ENCODE measurements at places on chromosomes 4 and X.
A peak's percentile ranks its signal among the peaks of the same experiment; 100 is the strongest.

DNA sequence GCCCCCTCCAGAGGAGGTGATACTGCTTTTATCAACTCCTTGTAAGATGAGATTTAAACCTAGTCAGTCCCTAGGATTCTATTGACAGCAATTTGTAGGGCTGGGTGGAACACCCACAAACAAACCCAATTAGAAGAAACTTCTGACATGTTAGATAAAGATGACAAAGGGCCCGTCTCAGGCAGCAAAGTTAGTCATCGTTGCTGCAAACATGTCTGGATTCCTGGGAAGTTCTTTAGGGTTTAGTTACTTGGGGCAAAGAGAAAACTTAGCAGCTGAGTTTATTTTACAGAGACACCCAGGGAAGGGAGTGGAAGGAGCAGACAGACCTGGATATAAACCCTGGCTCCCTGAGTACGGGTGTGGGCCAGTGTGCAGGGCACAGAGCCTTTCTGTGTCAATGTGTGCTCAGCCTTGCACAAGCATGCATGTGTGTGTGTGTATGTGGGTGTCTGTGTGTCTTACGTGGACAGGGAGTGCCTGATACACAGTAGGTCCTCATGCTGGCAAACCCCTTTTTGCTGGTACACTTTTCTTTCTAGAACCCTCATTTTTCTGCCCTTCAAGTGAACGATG lies 130.0 kb upstream of the STX18 start:
- DNase-seq, result no peak

- DNase-seq, result no peak
Measured at GRCh38 chr4:23369331-23369730, 520.5 kb downstream of the PPARGC1A start.

GRCh38 chrX:134692233-134692632 lies 34.0 kb upstream of the PLAC1 start:
- DNase-seq, result no peak

DNA sequence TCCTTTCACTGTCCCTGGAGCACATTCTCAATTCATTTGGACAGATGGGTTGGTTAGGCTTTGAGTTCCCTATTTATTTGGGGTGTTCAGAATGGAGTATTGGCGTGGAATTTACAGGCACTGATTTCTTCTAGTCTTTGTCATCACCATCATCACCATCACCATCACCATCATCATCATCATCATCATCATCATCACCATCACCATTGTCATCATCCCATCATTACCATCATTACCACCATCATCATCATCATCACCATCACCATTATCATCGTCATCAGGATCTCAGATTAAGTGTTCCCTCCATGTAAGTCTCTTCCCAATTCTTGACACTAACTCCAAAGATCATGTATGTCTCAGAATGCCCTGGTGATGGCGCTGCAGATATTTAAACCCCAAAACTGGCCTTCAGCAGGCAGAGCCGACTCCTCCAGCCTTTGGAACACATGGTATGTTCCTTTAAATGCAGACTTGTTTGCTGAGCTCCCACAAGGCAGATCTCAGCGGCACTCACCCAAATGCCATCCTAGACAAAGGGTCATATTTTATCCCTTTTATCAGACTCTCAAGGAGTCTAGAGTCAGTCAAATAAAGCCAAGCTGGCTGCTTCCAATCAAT lies 19.8 kb upstream of the FAM9A start:
- DNase-seq, result no peak

- no peak for DNase-seq
Measured at GRCh38 chr4:140799686-140800225, 43.6 kb upstream of the TBC1D9 start.

- DNase-seq, result peak; percentile 51
Measured at GRCh38 chr4:112515198-112516065, 548 bp downstream of the NEUROG2 start.

DNA sequence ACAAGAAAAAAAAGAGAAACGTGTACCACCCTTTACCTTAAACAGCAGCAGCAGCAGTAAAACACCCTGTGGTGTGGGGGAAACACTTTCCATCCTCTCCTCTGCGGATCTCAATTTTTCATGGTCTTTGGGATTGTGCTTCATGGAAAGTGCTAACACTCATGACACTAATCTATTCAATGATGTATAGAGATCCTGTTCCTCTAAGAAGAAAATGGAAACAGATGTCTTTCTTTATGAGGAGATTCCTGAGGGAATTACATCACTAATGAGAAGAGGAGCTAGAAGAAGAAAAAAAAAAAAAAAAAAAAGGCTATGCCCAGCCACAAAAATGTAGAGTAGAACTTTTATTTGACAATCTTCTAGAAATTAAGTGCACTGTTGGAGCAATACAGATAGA lies 62.9 kb upstream of the NDST3 start:
- DNase-seq, result no peak

DNA sequence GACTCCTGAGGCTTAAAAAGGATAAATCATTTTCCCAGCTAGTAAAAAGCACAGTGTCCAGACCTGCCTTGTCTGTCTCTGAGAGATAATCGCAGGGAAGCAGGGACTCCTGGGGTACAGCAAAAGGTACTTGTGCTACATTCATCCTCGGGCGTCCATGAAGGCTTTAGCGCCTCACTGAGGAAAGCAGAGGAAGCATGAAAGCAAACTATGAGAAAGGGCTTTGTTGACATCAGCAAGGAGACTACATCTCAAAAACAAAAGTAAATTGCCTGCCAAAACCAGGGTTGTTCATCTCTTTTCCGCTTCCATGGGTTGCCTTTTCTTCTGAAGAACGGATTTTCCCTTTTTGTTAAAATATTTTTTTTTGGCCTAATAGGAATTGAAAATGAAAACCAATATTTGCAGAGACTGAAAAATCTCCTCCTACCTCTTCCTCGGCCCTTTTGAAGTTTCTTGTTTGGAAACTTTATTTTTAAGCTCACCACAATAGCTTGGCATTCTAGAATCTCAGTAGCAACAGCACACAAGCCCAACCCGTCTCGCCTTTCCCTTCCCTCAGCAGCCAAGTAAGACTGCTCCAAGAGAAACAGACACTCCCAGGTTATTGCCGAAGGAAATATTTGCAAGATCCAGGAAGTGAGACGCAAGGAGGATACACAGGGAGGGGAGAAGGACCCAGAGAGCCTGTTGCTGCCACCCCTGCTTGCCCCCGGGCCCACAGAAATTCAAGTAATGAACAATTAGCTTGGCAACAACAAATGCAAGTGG lies 148.3 kb upstream of the DGKK start:
- DNase-seq, result no peak

DNA sequence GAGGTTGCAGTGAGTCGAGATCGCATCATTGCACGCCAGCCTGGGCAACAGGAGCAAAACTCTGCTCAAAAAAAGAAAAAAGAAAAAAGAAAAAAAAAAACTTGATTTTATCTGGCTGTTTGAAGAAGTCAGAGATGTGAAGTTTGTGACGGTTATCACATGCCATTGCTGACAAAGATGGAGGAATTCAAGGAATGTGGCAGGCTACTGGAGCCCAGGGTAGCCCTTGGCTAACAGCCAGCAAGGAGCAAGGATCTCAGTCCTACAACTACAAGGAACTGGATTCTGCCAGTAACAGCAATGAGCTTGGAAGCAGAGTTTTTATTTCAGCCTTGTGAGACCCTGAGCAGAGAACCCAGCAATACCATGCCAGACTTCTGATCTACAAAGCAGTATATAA lies 24.3 kb upstream of the TET2 start:
- no peak for DNase-seq

DNA sequence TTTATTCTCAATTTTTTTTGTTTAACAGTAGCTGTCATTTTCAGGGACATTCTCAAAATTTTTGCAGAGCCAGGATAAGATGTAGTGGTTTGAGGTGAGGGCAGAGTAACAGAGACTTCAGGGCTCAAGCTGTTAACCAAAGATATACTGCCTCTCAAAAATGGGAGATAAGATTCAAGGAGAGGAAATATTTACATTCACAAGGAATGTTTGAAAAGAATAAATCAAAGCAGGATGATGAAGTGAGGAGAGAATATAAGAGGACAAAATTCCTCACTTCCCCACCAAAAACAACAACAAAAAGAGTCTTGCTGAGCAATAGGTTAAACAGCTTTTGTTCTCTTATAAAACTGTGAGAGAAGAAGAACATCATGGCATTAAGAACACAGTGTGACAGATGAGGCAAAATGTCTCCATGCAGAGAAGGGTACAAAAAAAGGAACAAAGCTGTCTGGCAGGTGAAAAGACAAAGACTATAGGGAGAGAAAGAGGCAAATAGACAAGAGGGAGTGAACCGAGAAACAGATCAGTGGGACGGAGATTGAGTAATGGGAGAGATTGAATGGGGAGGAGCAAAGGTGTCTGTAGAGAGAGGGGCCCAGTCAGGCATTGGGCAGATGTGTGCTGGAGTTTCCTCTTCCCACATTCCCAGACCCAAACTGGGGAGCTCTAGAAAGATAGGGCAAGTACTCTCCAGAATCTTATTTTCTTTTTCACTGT lies 106.1 kb upstream of the TMEM150C start:
- DNase-seq, result no peak

- DNase-seq, result peak; percentile 38
Measured at GRCh38 chrX:39196192-39197102, 395.2 kb downstream of the MID1IP1 start.

DNA sequence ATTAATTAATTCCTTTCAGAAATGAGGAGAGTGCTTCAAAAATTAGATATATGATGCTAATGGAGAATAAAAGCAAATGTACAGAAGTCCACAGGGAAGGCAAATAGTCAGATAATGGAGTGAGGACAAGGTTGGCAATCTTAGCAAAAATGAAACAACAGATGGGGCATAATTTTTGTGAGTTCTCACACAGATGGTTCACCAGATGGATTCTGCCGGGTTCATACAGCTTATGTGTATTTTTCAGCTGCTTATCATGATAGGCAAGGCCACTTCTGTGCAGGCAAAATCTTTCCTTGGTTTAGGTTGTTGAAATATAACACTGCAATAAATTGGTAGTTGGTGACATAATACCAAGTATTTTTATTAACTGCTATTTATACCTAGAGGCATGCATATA lies 1539.0 kb upstream of the IGFBP7 start:
- DNase-seq, result no peak

GRCh38 chr4:123812066-123812390 lies 415.4 kb downstream of the SPRY1 start:
- no peak for DNase-seq

GRCh38 chrX:50971395-50971794 lies 60.9 kb downstream of the BMP15 start:
- DNase-seq, result no peak

DNA sequence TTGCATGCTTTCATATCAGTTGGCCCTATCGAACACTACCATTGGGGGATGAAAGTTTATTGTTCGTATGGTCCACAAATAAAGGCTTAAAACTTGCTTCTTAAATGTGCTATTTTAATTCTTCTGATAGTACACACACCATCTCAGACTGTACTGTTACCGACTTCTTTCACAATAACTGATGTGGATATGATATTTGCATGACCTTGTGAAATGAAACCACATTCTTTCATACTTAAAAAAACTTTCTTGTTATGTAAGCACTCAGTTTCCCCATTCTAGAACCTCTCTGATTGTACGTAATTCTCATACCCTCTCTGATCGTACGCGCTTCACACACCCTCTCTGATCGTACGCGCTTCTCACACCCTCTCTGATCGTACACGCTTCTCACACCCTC lies 12.0 kb upstream of the WDR19 start:
- no peak for DNase-seq

DNA sequence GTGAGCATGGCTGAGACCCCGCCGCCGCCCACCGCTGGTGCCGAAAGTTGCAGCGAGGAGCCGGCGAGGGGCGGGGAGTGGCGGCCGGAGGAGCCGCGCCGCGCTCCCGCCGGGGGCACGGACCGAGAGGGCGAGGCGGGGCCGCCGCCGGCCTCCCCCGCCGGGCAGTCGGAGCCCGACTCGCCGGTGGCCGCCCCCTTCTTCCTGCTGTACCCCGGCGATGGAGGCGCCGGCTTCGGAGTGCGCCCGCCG lies 16.5 kb downstream of the UTP3 start:
- DNase-seq, result no peak

- DNase-seq, result no peak
Measured at GRCh38 chrX:63349307-63349706, 1.8 kb downstream of the SPIN4 start.

DNA sequence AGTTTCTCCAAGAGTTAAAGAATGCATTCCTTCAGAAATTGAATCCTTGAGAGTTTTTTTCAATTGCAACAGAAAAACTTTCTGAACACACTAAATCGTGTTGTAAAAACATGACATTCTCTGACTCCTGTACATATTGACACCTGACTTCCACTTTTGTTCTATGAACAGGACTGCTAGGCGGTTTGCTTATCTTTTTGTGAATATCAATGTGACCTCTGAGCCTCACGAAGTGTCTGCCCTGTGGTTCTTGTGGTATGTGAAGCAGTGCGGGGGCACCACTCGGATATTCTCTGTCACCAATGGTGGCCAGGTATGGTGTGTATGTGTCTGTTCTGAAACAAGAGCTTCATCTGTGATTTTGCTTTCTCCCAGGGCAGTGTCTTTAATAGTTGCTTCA lies 71.9 kb downstream of the MAOA start:
- DNase-seq, result no peak

GRCh38 chr4:176359590-176359989 lies 39.8 kb downstream of the SPCS3 start:
- no peak for DNase-seq

GRCh38 chrX:107450823-107451509 lies 1.5 kb downstream of the FRMPD3 start:
- no peak for DNase-seq

DNA sequence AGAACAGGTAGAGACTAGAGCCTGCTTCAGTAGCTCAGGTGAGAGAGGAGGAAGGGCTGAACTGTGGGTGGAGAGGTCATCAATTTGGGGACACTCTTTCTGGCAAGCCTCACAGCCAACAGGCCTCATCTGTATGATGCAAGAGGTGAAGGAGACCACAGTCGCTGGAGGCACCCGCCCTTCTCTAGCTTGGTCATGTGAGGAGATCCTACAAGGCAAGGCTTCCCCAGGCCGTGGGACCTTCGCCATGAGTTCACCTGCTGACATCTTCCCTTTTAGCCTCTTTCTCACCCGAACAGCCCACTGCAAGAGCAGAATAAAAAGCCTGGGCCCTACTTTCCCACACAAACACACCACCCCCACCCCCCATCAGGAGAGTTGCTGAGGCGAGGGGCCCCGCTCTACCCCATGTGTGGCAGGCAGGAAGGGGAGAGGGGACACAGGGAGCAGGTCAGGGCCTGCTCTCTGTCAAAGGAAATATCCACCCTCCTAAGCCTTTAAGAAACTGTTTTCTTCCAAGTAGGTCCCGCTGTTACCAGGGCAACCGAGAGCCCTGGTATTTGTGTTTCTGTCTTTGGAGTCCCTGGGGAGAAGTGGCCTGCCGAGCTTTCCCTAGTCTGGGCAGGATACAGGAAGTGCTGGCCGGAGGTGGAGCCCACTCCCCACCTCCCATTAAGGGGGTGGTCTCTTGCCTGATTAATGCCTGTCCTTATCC lies 8.1 kb downstream of the RTL5 start:
- no peak for DNase-seq

- no peak for DNase-seq
Measured at GRCh38 chr4:133145241-133145640, 3.9 kb upstream of the PCDH10 start.

All from GM19239 (cell line).